ENCODE measurements at places on chromosomes 5 and 9.

- no peak for DNase-seq
Observed at GRCh38 chr9:82988488-82988887, 74.5 kb downstream of the RASEF start.

DNA sequence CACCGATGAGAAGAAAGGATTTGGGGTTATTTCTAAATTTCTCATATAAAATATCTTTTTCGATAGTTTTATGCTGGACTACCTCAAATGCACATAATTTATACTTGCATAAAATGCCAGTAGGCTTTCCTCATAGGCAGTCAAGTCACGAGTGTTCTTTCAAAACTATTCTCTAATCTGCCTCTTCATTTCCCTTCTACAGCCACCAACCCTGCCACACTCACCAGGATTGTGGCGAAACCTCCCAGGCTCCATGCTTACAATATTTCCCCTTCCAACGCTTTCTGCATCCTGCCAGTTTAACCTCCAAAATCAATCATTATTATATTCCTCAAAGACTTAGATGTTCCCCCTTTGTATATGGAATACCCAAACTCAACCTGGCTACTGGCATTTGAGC, 65.4 kb downstream of the FRMD3 start:
- DNase-seq: no peak

DNA sequence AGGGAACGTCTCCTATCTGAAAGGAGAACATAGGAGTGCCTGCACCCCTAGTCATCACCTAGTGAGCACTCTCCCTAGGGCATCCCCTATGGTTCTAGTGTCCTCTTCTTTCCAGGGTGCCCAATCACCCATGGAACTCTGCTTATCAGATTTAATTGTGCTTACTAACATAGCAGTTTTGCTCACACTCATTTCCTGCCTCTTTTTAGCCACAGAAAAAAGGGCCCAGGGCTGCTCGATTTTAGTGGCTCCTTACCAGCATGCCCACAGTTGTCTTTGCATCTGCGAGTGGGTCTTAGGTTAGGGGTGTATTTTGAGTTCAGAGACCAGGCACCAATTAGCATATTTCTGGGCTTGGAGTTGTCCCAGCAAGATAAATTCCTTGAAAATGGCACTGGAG, 1110.2 kb downstream of the TAF11L14 start:
- DNase-seq: no peak

DNA sequence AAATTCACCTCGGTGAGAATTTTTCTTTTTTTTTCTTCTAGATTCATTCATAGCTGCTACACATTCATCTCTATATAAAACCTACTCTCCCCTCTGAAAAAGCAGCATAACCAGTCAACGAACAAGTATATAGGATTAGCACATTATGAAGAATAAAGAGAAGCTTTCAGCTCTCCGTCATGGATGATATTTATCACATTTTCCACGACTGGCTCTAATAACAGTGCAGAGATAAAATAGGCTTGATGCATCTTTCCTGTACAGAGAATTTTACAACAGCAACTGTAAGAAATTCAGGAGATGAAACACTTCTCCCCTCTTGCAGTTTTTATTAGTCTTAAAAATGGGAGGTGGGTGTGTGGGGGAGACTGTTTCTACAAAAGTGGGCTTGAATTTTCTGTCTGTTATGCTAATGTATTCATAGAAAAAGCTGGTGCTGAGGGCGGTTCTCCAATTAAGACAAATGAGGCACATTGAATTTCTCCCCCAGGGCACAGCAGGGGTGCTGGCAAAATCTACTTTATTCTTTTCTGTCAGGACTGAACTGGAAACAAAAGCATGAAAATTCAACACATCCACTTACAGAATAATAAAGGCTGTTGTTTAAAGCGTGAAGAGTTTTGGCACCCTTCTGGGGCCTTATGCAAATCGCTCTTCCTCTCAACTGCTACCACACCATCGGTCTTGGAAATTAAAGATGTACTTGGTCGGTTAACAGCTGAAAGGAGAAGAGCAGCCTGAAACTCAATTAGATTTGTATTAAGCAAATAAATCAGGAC, 233.9 kb upstream of the ZNF608 start:
- no peak for DNase-seq

DNA sequence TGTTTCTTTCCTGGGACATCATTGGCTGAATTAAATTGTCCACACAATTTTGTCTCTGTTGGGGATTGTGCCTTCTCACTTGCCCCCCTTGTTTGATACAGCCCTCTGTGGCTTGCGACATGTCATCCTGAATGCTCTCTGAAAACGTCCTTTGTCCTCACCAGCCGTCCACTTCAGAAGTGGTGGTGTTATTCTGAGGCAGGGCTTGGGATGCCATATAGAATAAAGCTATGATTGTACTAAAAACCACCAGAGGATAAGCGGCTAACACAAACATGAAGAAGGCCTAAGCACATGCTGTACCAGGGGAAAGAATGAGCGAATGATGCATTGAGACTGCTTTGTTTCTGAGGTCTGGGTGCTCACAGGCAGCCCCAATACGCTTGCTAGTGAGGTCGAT, 3.5 kb upstream of the SNX30 start:
- DNase-seq: no peak

DNA sequence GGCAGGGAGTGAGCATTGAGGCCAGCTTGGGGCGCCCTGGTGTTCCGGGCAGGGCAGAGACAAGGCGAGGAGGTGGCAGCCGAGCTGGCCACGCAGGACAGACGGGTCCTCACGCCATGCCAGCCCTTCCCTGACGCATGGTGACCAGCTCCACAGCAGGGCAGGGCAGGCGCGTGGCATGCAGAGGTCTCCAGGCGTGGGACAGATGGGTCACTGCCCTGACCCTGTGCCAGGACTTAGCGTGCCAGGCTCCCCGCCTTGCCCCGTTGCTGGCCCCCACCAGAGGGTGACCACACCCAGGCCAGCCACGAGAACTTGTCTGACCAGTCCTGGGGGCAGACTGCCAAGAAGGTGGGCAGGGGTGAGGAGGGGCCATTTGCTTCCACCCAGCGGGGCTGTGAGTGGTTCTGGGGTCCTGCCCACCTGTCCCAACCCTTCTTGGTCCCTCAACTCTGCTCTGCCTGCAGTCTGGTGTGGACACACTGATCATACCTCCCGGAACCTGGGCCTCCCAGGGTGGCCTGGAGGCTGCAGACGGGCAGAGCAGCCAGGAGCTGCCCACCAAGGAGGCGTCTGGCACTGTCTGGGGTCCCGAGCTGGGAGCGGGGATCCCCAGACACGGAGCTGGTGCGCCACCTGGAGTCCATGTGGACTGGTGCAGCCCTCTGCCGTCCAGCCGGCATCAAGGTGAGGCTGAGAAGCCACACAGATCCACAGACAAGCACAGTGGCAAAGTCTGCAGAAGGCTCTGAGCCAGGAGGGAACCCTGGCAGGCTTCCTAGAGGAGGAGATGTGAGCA, at the start of gene RNF224:
Gene RNF224 (plus strand): TSS at position 449 of the 799 bp plus-strand sequence. CDS start 834 bp downstream, outside the sequence.
- peak; percentile 90 for DNase-seq

DNA sequence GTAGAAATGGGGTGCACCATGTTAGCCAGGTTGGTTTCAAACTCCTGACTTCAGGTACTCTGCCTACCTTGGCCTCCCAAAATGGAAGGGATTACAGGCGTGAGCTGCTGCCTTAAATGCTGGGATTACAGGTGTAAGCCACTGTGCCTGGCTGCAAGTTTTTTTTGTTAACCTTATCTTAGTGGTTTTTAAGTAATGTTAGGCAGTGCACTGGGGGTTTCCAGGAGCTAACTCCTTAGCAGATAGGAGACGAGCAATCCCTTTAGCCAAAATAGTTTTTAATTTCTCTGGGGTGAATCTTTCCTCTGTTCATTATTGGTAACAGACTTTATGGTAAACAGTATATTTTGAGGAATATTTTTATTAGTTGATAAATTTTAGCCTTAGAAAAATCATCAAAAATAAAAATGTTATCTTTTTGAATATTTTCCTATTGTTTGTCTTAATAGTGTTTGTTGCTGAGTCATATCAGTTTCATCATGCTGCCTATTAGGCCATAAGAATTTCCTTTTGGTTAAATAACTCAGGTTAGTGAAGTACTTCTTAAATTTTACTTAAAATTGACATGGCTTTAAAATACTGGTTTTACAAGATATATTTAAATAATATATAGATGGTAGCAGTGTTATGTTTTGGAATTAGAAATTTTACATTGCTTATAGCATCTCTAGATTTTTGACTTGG, 37.9 kb downstream of the LMNB1 start:
- DNase-seq: no peak

DNA sequence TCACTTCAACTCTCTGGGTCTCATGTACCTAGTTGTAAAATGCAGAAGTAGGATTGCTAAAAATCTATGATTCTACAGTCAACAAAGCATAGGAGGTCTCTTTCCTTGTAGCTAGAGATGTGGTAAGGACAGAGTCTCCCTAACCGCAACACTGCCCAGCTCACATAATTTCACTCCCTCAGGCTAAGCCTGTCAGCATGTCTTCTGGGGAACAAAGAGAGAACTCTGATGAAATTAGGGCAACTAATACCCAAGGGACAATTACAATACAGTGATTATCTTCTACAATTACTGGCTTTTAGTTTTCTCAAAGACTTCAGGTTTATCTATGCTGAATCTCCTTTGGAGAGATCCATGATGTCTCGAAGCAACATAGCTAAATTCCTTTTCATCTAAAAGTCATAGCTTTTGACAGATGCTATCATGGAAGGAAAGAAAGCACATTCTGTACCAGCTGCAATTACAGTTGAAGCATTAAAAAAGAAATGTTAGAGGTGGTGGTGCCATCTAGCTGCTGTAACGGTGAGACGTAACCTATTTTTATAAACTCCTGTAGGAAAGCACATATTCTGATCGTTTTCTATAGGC, 141.1 kb upstream of the TARS1 start:
- DNase-seq: peak; percentile 51

DNA sequence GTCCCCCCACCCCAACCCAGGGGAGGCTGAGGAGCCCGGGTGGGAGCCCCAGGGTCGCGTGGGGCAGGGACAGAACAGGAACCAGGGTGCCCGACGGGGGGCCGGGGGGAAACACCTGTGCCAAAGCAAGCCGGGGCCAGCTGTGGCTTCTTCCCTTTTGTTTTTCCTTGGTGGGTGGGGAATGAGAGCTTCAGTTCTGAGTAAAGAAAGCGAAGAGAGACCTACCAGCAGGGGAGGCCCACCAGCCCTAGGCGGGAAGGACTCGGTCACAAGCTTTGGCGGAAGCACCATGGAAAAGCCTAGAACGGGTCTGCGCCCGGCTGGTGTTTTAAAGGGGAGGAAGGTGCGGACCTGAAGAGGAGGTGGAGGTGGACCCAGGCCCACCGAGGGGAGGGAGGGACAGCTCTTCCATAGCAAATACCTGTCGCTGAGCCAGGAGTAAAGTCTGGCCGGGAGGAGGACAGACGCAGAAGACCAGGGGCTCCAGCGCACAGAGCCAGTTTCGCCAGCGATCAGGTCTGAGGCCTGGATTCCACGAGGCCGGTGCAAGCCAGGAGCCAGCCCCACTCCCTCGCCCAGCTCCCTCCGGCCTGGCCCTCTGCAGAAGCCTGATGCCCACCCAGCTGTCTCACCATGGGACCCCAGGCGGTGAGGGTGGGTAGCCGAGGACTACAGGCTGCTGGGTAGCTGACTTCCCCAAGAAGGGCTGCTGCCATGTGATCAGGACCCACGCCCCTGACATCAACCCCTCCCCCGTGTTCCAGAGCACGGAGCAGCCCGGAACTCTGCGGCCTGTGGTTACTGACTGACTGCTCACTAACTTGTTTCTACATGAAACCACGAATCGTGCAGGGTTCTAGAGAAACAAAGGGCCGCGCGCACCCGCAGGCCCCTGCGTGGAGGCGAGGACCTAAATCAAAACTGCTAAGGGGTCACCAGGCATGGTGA, 849 bp upstream of the MGAT1 start:
- DNase-seq: peak; percentile 58

- DNase-seq: no peak
Observed at GRCh38 chr5:123215929-123216702, 127.1 kb downstream of the PRDM6 start.

- DNase-seq: peak; percentile 82
Observed at GRCh38 chr5:112548246-112548881, 129.3 kb upstream of the EPB41L4A start.

- no peak for DNase-seq
Observed at GRCh38 chr5:33479311-33479710, 38.5 kb downstream of the TARS1 start.

- no peak for DNase-seq
Observed at GRCh38 chr9:105290954-105291353, 46.5 kb downstream of the SLC44A1 start.

GRCh38 chr9:92976431-92976830, 29.1 kb downstream of the FGD3 start:
- no peak for DNase-seq

GRCh38 chr5:761059-761771, 23.3 kb downstream of the ZDHHC11B start:
- DNase-seq: peak; percentile 5
